ENCODE measurements at places on chromosomes 2 and 18.

- DNase-seq: no peak
These were observed 167.0 kb downstream of the AFF3 start for GRCh38 chr2:99975386-99975785.

DNA sequence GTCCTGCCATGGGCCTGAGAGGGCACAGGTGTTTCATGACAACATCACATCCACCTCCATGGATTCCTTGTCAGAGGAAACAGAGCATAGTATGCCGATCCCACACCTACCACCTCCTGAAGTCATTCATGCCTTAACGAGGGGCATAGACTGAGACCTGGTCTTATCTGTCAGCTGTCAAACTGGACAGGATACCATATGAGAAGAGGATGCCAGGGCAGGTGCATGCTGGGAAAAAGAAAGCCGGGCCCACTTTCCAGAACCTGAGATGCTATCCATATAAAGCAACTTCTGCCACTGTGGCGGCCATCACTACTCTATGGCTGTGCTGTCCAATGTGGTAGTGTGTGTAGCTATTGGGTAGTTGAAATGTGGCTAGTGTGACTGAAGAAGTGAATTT lies 116.0 kb upstream of the SIX2 start:
- no peak for DNase-seq

GRCh38 chr18:6730416-6731221 lies 1.1 kb downstream of the ARHGAP28 start:
- no peak for DNase-seq

- no peak for DNase-seq
These were observed at the start of gene MAPK4 for GRCh38 chr18:50559752-50560680. Gene MAPK4, plus strand, starts transcription at chr18:50560087. Its CDS starts 103,872 bp downstream, at chr18:50663959.

GRCh38 chr18:69674292-69674877 lies 273.3 kb downstream of the CD226 start:
- DNase-seq: no peak

DNA sequence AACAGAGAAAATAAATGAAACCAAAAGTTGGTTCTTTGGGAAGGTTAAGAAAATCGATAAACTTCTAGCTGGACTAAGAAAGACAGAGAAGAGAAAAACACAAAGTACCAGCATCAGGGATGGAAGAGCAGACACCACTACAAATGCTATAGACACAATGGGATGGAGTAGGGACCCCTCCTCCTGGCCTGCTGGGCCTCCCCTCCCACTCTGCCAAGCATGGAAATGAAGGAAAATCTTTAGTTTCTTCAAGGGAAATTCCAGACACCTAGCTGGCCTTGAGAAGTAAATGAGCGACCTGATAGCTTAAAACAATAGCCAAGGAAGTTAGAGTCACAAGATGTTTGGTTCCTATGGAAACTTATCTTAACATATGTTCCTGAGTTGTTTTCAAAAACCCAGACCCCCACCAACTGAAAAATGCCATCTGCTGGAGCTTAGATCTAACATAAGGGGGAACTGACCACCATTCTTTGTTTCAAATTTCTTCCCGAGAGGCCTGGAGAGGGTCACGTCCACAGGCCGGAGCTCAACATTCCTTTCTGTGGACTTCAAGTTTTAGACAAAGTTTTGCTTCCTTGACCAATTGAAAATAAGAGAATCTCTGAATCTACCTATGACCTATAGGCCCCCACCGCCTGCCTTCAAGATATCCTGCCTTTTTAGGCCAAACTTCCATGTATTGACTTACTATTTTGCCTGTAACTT lies 101.9 kb downstream of the BIN1 start:
- DNase-seq: no peak

- DNase-seq: no peak
These were observed 57.2 kb downstream of the TSHZ1 start for GRCh38 chr18:75267643-75268363.

DNA sequence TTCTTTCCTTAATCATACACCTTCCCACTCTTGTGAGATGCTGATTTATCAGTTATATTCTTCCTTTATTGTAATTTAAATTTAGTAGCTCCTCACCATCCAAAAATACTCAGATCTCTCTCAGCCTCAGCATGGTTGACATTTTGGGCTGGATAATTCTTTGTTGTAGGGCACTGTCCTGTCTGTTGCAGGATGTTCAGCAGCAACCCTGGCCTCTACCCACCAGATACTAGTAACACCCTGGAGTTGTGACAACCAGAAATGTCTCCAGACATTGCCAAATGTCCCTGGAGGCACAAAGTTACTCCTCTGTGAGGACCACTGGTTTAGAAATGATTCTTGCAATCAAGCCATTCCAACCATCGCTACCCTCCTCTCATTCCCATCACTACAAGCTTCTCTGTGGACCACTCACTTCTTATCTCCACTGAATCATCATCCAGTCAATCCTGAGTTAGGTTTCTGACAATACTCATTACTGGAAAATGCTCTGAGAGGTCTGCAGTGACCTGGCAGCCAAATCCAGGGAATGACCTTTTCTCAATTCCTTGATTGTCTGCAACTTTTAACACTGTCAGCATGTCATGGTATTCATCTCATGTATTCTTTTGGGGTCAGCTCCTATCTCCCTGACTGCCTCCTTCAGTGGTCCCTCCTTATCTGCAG lies 43.3 kb downstream of the OSBPL6 start:
- no peak for DNase-seq

DNA sequence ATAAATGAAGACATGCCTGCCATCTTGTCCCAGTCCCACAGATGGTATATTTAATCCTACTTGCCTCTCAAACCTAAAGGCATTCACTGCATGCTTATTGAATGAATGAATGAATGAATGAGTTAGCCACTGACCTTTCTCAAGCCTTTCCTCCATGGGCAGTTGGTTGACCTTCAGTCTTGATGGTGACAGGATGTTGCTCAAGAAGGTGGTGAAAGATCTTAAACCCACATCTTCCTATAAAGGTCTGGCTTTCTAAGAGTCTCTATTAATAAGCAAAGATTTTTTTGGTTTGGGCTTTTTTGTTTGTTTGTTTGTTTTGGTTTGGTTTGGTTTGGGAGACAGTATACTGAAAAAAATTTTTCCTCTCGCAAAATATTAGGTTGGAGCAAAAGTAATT lies 41.7 kb downstream of the KIAA2012 start:
- no peak for DNase-seq

DNA sequence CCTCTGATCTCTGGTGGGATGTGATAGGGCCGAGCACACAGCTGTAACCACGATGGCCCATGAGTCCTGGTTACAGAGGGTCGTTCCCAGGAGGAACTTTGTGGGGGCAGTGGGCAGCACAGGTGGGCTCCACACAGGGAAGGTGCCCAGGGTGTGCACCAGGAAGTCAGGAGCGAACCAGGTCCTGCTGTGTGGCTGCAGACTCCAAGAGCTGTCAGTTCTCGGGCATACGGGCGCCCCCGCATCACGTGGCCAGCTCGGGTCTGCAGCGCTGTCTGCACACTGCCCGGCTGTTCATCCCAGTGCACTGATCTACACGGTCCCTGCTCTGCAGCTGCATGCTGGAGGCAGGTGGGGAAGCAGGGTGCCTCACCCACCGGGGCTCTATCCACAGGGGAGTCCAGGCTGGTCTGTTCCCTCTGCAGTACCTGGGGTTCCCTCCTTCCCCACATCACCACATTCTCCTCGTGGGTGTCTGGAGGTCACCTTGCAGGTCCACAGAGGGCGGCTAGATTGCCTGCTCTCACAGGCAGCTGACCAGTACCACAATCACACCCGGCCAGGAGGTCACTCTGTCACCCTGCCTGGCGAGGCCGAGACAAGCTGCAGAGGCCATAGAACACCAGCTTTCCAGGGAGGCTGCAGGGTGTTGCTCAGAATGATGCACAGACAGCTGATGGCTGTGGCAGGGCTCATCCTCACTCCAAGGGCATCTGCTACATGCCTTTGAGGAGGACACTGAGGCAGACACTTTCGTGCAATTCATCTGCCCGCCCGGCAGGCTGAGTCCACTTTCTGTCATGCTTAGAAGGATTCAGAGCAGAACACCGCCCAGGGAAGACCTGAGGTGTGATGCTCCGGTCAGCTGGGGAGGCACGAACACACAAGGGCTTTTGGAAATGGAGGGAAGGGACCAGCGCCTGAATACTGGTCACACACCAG lies 202.7 kb downstream of the EIPR1 start:
- no peak for DNase-seq

DNA sequence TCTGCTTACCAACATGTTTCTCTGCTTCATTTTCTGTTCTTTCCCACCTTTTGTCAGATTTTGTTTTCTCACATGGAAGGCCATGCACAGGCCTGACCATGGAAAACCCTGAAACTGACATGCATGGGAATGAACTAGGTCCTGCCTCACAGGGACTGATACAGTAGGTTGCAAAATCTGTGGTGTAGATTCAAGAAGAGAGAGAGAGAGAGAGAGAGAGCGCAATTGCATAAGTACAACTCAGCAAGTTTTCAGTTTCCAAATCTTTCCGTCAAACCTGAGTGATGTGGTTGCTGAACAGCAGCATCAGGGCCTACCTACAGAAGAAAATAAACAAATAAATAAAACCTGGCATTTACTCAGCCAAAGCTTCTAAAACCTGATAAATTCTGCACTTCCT lies 87.5 kb upstream of the RNF152 start:
- no peak for DNase-seq

DNA sequence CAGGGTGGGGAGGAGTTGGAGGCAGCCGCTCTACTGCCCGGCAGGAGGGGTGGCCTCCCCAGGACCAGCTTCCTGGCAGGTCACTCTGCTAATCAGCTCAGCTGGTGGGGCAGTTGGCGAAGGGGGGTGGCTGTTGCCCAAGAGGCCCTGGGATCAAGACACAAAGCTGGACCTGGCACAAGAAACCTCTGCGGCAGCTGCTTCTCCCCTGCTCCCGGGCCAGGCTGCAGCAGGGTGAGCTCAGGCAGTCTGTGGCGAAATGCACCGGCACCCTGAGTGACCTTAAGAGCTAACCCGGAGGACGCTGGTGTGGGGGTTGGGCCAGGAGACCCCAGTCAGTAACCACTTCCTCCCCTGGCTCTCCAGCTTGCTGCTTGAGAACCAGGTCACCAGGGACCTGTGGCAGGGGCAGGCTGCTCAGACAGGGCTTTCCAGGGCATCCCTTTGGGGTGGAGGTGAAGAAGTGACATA lies 31.1 kb downstream of the TOGARAM2 start:
- no peak for DNase-seq

GRCh38 chr18:23861326-23861725 lies 153.2 kb upstream of the TTC39C start:
- DNase-seq: no peak

GRCh38 chr2:203453858-203454451 lies 81.1 kb downstream of the RAPH1 start:
- no peak for DNase-seq

GRCh38 chr2:192245329-192245728 lies 50.6 kb upstream of the TMEFF2 start:
- DNase-seq: no peak

DNA sequence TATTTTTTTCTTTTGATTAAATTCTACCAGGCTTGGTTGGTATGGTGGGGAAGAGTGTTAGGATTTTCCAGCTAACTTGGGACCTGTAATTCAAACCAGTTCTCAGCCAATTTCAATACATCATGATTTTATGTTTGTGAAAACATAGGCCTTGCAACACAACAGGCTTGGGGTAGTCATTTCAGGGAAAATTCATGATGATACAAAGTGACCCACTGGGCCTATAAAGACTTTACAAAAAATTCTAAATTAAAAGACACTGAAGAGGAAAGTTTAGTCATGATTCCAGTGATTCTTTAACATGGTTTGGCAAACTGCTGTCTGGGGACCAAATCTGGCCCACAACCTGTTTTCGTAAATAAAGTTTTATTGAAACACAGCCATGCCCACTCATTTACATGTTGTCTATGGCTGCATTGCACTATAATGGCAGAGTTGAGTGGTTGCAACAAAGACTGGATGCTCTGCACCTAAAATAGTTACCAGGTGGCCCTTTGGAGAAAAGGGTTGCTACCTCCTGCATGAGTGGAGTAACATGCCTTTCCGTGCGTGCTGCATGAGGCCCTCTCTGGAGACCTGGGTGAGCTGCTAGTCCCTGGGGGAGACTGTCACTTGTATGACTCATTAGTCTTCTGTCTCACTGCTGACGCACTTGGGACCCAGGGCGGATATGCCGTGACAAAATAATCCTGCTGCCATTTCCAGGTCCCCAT lies 73.6 kb downstream of the NPAS2 start:
- no peak for DNase-seq

DNA sequence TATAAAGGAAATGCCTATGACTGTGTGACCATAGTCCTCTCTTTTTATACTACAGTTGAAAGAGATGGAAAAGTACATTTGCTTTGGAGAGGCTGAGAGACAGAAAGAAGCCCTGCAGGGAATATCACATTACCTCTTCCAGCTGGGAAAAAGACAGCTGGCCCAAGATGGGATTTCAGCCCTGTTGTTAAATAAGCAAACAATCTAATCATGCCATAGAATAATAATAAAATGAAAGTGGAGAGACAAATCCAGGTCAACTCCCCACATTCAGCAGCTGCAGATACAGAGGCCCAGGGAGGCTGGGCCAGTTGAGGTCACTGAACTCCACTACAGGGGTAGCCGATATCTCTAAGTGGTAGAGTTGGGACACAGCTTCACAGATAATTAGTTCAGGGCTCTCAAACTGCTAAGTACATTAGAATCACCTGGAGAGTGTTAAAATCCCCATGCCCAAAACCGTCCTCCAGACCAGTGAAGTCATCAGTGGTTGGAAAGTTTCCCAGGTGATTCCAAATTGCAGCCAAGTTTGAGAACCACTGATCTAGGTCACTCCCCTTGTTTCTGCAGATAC lies 81.9 kb downstream of the MOGAT1 start:
- DNase-seq: no peak

- no peak for DNase-seq
These were observed 21.3 kb downstream of the ITGA6 start for GRCh38 chr2:172448544-172449267.

DNA sequence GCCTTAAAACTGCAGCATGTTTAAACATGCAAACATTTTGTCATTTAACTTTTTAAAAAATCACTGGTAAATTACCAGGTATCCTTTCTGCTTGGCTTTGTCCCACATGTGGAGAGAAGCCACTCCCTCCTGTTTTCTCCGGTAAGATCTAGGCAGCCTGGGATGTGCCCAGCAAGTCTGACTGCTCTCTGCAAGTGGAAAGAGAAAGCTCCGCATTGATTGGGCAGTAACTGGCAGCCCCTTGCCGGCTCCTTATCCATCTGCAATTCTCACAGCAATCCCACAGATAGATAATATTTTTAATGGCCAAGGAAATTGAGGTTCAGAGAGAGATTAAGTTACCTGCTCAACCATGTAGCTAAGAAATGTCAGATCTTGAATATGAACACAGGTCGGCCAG lies 136.1 kb downstream of the TMEM200C start:
- DNase-seq: no peak

- DNase-seq: no peak
These were observed 206.5 kb upstream of the ITGA4 start for GRCh38 chr2:181250691-181251090.

All from activated CD4-positive, alpha-beta T cell treated with anti-CD3 and anti-CD28 coated beads, Interleukin-2, amount 50 U/mL, for 4 hours (primary cell).